ENCODE measurements at places on chromosomes 2 and 18. TPM values are rescaled to one million over a fixed set of nuclear protein-coding genes. Genes with fewer than 3 reads are reported as not detected.

ARHGAP25 gene
- 4.3 TPM for polyA plus RNA-seq

ALKAL2 gene
- polyA plus RNA-seq = 1.7 TPM

CCT4 gene
- 65.6 TPM for polyA plus RNA-seq

G6PC2 gene
- polyA plus RNA-seq = not detected

TTC39C gene
- 8.5 TPM for polyA plus RNA-seq

ADAM23 gene
- 10.1 TPM for polyA plus RNA-seq

TLX2 gene
- not detected for polyA plus RNA-seq

All from muscle of arm (tissue), 14 donors.